ENCODE measurements at places on chromosomes 2 and 18.

- DNase-seq, result no peak
These were observed 95.9 kb downstream of the NEB start for GRCh38 chr2:151638191-151638933.

DNA sequence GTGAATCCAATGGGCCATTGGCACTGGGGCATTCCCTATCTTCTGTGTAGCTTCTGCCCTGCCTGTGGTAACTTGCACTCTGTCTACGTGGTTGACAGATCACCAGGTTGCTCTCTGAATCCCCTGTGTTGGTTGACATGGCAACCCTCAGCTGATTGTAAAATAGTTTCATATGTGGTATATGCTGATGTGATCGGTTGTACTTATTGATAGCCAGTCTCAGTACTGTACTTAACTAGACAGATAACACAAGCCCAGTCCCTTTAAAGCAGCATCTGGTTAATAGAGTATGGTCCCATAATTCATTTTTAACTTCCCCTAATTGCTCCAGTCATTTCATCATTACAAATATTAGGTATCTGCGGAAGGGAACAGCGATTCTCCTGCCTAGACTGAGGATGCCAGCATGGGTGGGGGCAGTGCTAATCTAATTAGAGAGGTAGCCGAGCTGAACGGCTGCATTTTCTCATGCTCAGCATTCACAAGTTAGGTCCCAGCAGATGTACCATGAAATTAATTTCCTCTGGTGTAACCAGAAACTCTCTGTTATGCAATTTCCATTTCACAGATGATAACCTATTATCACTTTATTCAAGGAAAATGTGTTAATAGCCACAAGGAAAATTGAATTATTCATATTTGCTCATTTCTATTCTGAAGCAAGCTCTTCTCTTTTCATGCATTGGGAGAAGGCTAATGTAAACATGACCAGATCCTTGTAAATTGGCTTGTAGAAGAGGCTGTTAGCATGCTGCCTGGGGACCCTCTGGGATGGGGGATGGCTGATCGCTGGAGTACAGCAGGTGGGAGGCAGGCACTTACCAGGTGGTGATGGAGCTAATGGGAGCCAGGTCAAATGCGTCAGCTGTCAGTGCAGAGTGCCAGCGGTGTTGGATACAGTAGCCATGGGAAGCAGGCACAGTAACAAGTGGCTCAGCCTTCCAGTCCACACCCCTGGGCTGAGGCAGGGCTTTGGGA, 608.3 kb downstream of the GALR1 start:
- no peak for DNase-seq

GRCh38 chr2:108412995-108413710, 35.4 kb downstream of the SULT1C4 start:
- DNase-seq, result no peak

- no peak for DNase-seq
These were observed 90.4 kb downstream of the ATAD2B start for GRCh38 chr2:23836505-23836904.

GRCh38 chr2:43611987-43612894, 16.4 kb upstream of the THADA start:
- DNase-seq, result peak; percentile 49

Measured in stimulated activated CD4-positive, alpha-beta T cell treated with anti-CD3 and anti-CD28 coated beads, TNF-alpha, amount 100 ng/mL, for 4 hours (primary cell).